ENCODE measurements at places on chromosomes 12 and 14.

DNA sequence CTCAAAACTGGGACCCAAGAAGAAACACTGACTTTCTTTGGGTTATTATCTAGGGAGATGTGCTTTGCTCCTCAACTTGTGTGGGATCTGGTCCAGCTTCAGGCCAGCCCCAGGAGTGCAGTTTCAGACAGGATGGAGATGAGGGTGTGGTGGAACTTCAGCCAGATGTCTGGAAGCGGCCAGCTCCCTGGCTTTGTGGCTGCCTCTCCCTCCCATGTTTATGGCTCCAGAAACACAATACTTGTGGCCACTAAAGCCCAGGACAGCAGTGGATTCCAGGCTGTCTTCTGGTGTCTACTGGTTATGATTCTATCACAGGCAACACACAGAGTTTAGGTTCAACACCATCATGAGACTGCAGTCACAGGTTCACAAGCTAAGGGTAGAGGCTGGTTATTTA, 44.2 kb upstream of the EMP1 start:
- no peak for DNase-seq

- DNase-seq: no peak
These were observed 5.7 kb downstream of the TMEM121 start for GRCh38 chr14:105531894-105532623.

GRCh38 chr12:94544355-94544754, 84.7 kb upstream of the CEP83 start:
- DNase-seq: no peak

DNA sequence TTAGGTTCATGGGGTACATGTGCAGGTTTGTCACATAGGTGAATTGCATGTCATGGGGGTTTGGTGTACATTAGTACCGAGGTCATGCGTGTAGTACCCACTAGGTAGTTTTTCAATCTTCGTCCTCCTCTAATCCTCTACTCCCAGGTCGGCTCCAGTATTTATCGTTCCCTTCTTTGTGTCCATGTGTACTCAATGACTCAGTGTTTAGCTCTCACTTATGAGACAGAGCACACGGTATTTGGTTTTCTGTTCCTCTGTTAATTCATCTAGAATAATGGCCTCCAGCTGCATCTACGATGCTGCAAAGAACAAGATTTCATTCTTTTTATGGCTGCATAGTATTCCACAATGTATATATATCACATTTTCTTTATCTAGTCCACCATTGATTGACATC, 850.9 kb upstream of the MDGA2 start:
- no peak for DNase-seq

DNA sequence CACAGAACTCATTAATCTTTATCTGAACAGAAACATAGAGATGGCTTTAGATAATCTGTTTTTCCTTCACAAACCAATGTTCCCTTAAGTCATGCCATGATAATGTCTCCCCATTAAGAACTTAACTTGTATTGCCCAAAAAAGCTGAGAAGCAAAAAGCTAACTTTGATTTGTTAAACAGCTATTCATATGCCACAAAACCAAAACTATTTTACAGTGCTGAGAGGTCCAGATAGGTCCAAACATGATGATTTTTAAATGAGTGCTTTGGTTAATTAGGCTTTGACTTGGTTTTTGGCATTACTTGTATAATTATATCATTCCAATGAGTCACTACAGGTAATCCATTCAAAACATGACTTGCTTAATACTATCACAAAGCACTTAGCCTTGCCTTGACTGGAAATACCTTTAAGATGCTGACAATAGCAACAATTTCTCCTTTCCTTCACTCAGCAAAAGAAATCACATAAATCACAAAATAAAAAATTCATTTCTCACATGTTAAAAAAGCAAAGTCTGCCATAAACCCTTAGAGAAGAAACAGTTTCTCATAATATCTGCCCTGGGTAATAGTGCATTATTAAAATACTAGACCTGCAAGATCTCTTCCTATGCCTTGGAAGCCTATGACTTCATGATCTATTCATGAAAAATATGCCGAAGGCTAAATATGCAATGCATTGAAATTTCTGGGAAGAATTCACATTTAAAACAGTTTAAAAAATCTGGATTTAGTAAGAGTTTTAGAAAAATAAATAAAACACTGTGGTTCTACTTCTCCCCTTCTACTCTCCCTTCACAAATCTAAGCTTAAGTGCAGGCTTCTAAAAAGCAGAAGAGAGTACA, 52.0 kb upstream of the SAV1 start:
- no peak for DNase-seq

DNA sequence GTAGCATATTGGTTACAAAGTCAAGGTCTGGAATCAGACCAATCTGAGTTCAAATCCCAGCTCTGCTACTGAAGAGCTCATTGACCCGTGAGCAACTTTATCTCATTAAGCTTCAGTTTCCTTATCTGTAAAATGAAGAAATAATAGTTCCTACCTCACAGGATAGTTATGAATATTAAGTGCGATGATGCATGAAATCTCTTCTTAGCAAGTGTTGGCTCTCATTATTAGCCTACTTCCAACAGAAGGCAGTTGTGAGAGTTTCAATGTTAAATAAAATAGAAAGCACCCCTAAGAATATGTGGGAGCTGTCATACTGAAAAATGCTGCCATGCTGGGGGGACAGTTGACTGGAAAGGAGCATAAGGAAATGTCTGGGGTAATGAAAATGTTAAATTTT, 39.0 kb upstream of the ITPR2 start:
- DNase-seq: no peak

DNA sequence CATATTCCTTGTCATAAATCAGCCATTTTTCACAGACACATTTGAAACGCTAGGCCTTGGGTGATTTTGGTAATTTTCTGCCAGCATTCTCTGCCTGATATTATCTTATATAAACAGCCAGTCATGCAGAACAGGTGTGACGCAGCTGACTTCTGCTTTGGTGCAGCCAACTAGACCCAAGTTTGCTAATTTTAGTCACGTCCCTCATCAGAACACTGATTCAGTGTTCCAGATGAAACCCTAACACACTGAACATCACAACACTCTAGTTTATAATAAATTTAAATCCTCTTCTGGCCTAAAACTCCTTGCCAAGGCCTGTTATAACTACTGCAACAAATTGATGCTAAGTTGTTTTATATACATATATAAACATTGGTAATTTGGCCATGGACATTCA, 386.1 kb downstream of the SEC23A start:
- no peak for DNase-seq

GRCh38 chr12:78271546-78271945, 440.9 kb downstream of the NAV3 start:
- DNase-seq: no peak

DNA sequence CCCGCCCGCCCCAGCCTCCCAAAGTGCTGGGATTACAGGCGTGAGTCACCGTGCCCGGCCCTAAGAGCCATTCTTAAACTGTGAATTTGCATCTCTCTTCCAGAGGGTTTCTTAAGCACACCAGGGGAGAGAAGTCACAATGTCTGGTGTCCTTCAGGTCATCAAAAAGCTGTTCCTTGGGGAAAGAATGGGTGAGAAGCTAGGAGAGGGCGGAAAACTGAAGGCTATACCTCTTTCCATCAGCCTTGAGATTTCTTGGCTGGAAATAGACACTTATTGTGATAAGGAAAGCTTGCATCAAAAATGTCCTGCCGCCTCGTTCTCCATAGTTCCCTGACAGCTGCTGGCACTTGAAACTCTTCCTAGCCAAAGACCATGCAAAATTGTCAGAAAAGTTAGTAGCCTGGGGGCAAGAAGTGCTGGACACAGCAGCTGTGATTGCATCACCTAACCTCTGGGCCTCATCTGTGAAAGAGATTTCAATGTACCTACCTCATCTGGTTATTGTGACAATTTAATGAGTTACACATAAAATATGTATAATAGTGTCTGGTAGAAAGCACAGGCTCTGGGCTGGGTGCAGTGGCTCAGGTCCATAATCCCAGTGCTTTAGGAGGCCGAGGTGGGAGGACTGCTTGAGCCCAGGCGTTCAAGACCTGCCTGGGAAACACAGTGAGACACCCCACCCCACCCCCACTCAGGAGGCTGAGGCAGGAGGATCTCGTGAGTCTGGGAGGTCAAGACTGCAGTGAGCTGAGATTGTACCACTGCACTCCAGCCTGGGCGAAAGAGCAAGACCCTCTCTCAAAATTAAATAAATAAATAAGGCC, 9.7 kb upstream of the UBC start:
- no peak for DNase-seq

Measured in stimulated activated CD4-positive, alpha-beta T cell treated with anti-CD3 and anti-CD28 coated beads, Interleukin-4, amount 100 ng/mL, for 4 hours (primary cell).